Daoy (cell line): ENCODE measurements at places on chromosomes 16 and 17. TPM values are rescaled to one million over a fixed set of nuclear protein-coding genes. Genes with fewer than 3 reads are reported as not detected.

Gene SPN
- total RNA-seq, result 0.40 and 0.89 TPM in 2 replicates

Gene TEKT1
- not detected in 2 replicates for total RNA-seq

Gene RNF112
- 0.11 and 0.57 TPM in 2 replicates for total RNA-seq

DNA sequence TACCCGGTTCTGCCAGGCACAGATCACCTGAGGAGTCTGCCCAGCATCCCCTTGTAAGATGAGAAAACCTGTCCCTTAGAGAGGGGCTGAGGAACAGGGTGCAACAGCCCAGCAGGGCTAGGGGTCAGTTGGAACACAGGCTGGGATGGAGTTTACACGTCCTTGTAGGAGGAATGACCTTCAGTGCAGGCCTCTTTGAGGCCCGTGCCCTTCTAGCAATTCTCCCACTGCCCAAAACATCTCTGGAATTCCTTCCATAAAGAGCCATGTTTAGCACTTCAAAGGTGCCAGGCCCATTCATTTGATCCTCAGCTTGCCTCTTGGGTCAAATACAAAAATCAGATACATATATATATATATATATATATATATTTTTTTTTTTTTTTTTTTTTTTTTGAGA lies 4.5 kb downstream of the CTNS start:
- DNase-seq, result no peak
